IMR-90 (cell line): ENCODE measurements at places on chromosomes 5 and 9.

DNA sequence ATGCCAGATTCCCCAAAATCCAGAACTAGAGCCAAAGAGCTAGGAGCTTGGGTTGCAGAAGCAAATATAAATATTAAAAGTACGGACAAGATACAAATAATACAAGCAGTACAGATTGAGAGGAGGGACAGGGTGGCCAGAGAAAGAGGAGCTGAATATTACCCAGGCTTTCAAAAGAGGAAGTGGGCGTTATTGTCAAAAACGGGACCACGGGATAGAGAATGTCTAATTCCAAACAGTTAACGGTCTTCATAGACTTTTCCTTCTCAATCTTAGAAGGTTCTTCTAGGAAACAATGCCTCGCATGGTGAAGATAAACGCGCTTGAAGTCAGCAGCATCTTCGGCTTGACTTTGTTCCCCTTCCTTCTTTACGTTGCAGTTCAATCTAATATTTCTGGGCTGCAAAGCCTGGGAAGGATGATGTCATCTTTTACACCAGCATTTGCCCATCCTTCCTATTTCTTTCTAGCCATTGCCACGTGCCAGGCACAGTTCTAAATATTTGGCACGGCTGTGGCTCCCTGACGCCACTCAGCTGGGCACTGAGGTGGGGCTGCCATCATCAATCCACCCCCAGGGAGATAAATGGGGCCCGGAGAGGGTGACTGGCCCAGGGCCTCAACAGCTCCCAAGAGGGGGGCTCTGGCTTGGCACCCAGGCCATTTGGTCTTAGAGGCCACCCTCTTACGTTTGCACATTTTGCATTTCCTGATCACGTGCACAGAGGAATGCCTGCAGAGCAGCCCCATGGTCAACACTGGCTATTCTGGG is 16.3 kb upstream of the OLFM1 start:
- no peak for DNase-seq

DNA sequence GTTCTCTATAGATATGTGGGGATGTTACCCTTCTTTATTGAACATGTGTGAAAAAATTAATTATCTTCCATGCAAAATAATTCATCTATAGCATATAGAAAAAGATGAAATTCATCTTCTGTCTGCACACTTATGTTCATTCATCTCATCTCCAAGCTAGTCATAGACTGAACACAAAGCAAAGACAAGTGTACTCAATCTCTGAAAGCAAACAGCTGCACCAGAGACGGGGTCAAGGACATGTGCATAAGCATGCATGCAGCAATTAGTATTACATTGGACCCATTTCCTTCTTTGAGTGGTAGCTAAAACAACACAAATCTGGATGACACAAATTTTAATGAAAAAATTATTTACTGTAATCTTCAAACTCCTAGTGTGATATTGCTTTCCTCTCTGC is 547.0 kb upstream of the COX7C start:
- DNase-seq = no peak

DNA sequence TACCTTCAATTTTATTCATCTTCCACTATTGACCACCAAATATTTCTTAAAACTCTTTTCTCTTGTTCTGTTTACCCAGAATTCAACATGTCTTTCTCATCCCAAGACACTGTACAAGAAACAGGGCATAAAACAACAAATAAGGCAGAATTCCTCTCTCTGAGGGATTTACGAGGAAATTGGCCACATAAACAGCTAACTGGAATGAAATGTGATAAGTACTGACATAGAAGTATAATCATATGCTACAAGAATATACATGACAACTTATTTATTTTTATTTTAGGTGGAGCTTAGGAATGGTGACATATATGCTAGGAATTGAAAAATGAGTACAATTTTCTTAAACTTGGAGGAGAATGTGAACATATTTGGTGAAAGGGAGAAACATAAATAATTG is 48.8 kb upstream of the FBN2 start:
- DNase-seq = peak; percentile 43

GRCh38 chr5:78785454-78785853 is 136.9 kb upstream of the LHFPL2 start:
- no peak for DNase-seq

GRCh38 chr9:93592008-93592642 is 15.7 kb downstream of the PHF2 start:
- DNase-seq = no peak

DNA sequence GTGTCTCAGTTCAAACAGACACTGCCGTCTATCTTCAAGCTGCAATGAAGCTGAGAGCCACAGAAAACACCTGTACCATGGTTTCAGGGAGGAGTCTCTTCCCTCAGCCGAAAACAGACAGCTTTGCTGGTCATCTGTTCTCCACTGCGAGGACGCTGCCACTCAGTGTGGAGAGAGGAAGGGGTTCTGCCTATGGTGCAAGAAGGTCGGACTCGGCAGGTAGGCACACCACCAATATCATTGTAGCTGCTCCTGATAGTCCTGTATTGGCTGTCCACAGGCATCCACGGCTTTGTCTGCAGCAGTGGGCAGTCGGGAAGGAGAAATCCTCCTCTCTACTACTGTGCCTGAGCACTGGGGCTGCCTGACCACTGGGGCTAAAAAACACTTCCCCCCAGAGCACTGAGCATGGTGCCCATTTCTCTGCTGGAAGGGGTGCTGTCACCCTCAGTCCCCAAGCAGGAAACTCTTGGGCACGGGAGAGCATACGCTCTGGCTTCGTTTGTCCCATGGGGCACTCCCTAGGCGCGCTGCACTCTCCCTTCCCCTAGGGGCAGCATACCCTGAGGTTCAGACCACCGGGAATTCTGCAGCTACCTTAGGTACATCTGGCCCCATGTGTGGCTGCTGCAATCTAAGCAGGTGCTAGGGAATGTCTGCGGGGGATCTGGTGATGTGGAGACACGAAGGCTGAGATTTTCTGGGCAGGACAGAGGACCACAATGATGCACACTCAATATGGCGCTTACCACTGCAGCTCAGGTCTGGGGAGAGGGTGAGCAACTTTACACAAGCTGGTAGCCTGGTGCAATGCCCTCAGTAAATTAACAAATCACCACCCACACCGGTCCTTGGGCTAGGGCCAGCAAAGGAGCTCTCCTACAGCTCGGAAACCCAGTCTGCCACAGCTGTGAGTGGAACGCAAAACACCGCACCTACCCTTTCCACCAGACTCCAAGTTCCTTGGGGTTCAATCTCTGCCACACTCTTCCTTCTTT is 880.9 kb upstream of the SEMA6A start:
- no peak for DNase-seq

DNA sequence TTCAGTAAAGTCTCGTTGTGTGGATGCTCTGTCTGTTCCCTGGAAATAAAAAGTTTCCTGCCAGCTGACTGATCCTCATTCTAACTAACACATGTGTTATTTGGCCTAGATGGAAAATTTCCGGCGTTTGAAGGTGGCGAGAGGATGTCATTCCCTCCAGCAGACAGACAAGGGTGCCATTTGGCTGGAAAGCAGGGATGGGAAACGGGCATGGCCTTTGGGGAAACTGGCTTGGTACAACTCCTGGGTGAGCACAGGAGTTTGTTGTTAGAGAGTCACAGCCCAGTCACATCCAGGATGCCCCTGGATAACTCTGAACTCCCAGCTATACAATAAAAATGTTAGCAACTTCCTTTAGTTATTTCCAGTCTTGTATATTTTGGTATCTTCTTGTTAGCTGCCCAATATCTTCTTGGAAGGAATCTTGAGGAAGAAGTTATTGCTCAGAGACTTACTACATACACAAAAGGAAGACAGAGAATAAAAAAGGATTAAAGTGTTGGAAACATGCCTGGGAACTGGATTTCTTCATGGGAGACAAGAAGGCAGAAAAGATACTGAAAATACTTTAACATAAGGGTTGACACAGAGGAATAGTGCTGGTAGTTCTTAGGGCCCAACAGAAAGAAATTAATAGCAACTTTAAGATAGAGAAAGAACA is 41.9 kb downstream of the TEK start:
- DNase-seq = peak; percentile 77

GRCh38 chr9:136487672-136488071 is 4.8 kb upstream of the SEC16A start:
- no peak for DNase-seq

DNA sequence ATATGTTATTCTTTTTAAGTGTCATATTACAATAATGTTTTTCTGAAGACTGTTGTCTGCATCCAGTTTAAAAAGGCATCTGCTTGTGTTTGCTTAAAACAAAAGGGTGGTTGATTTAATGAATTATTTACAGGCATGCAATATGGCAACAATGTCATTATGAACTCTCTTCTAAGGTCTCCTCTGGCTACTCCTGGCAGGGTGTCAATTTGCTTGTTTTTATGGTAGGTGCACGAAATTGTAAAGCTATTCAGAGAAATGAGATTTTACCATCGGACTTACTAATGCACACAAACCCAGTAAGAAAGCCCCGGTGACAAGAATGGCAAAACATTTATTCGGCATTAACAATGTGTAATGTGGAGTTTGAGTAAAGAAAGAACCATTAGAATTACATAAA is 539.8 kb upstream of the ZNF608 start:
- no peak for DNase-seq

DNA sequence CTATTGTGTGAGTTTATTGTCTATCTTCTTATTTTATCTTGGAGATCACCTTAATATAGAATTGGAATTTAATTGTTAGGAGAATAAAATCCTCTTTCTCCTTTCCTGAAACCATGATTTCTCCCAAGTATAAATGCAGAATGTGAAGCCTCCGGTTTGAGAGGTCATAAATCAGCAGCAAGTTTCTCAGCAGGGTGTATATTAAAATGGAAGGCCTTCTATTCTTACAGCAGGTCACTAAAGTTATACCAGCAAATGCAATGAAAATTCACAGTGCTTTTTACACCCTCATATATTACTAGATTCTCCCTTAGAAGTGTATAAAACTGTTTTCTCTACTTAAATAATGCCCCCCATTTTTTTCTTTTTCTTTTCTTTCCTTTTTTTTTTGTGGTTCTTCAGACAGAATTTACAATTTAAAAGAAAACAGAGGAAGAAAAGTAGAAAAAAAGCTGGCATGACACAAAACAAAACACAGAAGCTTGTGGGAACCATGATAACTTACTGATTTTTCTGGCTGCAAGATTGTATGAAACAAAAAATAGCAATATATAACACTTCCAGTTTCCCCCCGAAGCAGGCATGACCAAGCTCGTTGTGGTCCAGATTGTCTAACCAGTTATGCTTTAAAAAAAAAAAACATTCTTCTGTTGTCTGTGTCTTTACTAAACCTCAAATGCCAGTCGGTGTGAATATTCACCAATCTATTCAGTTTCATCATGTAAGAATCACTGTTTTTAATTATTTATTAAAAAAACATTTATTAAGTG is 211.2 kb downstream of the RAB3C start:
- no peak for DNase-seq

GRCh38 chr5:116771466-116772151 is 197.0 kb upstream of the SEMA6A start:
- no peak for DNase-seq

- DNase-seq = no peak
Measured at GRCh38 chr9:11016081-11016480, 403.3 kb upstream of the PTPRD start.

DNA sequence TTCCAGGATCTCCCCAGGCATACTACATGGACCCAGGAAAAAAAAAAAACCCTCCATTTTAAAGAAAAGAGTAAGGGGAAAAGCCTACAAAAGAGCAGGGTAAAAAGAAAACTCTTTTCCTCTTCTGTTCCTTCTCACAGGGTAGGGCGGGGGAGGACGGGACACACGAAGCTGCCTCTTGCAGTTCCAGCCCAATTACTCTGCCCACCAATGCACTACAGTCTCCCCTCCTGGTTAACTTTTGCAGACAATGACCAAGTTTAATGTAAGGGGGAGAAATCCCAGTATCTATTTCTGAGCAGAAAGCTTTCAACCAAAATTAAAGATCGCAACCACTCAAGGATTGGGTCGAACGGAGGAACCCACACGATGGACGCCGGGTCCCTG is 1.3 kb downstream of the BRD3 start:
- DNase-seq = peak; percentile 29

DNA sequence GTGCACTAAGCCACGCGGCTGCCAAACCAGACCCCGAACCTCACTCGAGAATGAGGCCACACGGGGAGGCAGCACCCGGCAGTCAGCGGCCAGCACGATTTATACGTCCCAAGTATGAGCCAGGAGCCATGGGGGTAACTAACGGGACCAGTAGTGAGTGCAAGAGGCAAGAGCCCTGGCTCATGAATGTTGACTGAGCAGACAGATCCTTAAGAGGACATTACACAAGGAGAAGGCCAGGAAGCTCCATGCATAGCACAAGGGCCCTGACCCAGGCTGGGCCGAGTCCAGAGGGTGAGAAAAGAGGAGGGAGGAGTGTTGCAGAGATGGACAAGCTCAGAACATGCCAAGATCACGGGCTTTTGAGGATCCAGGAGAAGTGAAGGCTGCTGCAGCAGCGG is 58.6 kb upstream of the PHYKPL start:
- DNase-seq = no peak

GRCh38 chr5:61417851-61418250 is 85.8 kb downstream of the ZSWIM6 start:
- no peak for DNase-seq

GRCh38 chr9:89137542-89138462 is 40.8 kb downstream of the SHC3 start:
- DNase-seq = peak; percentile 95

DNA sequence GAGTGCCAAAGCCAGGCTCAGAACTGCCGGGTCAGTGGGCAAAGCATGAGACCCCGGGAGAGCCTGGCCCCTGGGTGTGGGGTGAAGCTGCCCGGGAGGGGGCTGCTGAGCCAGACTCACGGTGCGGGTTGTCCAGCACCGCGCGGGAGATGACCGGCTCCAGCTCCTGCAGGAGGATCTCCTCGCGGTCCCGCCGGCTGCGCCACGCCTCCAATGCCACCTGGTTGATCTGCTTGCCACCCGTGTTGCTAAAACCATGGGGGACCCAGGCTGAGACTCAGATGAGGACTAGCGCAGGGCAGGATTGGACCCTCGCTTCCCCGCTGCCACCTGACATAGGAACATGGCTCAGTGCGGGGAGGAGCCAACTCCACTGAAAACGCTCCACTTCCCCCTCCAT is 2.6 kb downstream of the TOR2A start:
- no peak for DNase-seq

GRCh38 chr5:1409381-1410110 is 35.7 kb downstream of the SLC6A3 start:
- peak; percentile 13 for DNase-seq

GRCh38 chr5:96412868-96413449 is 20.1 kb downstream of the PCSK1 start:
- DNase-seq = no peak

GRCh38 chr5:33891446-33891787 is 373 bp downstream of the ADAMTS12 start:
- no peak for DNase-seq
